Amygdala (tissue), 56 donors: ENCODE measurements at places on chromosomes 4 and X.

- no peak for DNase-seq
Measured at GRCh38 chrX:149003863-149004660, 501.0 kb downstream of the IDS start.

GRCh38 chr4:86092684-86093083 is 267.2 kb downstream of the MAPK10 start:
- DNase-seq = no peak

- DNase-seq = no peak
Measured at GRCh38 chr4:40423735-40424134, 88.6 kb downstream of the CHRNA9 start.

- no peak for DNase-seq
Measured at GRCh38 chr4:172147687-172148086, 334.5 kb downstream of the GALNTL6 start.

DNA sequence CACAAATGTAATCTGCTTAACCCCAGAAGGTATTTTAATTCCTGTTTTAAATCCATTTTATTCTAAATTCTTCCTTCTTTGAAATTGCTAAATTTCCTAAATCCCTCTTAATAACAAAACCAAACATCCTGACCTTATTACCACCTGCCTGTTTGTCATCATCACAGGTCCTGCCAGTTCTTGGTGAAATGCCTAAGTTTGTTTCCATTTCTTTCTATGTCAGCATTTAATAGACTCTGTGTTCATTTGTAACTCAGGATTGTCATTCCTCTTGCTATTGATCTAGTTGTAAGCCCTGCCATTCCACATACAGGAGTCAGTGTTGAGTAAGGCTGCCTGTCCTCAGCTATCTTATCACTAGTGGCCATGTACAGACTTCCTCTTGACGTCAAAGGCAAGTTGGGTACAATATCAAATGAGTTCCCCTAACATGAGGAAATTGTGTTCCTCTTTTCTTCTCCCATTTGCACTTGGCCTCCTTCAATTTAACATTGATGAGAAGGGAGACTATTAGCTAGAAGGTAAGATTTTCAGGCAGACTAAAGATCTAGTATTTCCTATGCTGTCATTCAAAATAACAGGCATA is 440.1 kb downstream of the AFF2 start:
- no peak for DNase-seq

GRCh38 chr4:186104114-186104889 is at the start of gene FAM149A:
FAM149A (plus strand) TSS chr4:186104704.
- no peak for DNase-seq
